ENCODE measurements at places on chromosomes 3 and 15. TPM values are rescaled to one million over a fixed set of nuclear protein-coding genes. Genes with fewer than 3 reads are reported as not detected.

DNA sequence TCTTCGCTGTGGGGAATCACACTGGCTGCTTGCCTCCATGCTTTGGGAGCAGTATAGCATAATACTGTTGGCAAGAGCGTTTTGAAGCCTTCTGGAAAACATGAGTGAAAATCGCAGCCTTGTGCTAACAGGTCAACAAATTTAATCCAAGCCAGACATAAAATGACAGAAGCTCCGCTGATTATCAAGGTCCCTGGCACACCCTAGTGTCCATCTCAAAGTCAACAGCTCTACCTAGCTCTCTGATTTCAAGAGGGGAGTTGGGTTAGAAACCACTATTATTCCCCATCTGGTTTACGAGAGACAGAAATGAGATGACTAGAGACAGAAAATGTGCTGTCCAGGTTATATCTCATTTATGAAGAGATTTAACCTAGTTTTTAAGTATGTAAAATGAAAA, 73.6 kb upstream of the MDFIC2 start:
- no peak for DNase-seq
- H3K4me1 ChIP-seq: no peaks in the 10 kb centered on the region
- H3K27ac ChIP-seq: no peak overlapping the region

GRCh38 chr3:194867270-194867983, 181.7 kb downstream of the FAM43A start:
- H3K4me3 ChIP-seq: no peak overlapping the region
- no peaks in the 10 kb centered on the region for H3K4me1 ChIP-seq
- H3K27ac ChIP-seq: no peak overlapping the region
- H3K27me3 ChIP-seq: peaks cover 11% of the 10 kb centered on the region

- no peak for DNase-seq
- H3K4me3 ChIP-seq: no peak overlapping the region
- H3K36me3 ChIP-seq: peaks cover 1% of the 10 kb centered on the region
- H3K27me3 ChIP-seq: no peaks in the 10 kb centered on the region
- no peaks in the 10 kb centered on the region for H3K4me1 ChIP-seq
Measured at GRCh38 chr15:72585476-72586058, 68.9 kb upstream of the GOLGA6B start.

The CBLB gene
- 159 TPM for total RNA-seq

The HHLA2 gene
- 1.9 TPM for total RNA-seq
